ENCODE measurements at places on chromosomes 3 and 15. TPM values are rescaled to one million over a fixed set of nuclear protein-coding genes. Genes with fewer than 3 reads are reported as not detected.

Gene CNTN3
- not detected for total RNA-seq

Gene ACKR2
- 2.3 TPM for total RNA-seq

Gene CTXND1
- not detected for total RNA-seq

Gene FAM219B
- 116 TPM for total RNA-seq

Gene MKRN2OS
- total RNA-seq, result not detected

Gene FSIP1
- 0.88 TPM for total RNA-seq

Gene ATP11B
- 131 TPM for total RNA-seq

Gene XIRP1
- total RNA-seq, result 0.03 TPM

GRCh38 chr3:115960799-115961198 lies 337.5 kb downstream of the GAP43 start:
- no peaks in the 10 kb centered on the region for H3K36me3 ChIP-seq
- H3K4me1 ChIP-seq, result no peaks in the 10 kb centered on the region
- no peaks in the 10 kb centered on the region for H3K27me3 ChIP-seq
- no peak overlapping the region for H3K4me3 ChIP-seq

- no peak overlapping the region for H3K27ac ChIP-seq
- no peak overlapping the region for H3K4me3 ChIP-seq
These were observed 33.0 kb downstream of the CD276 start for GRCh38 chr15:73717206-73717605.

- no peak overlapping the region for H3K4me3 ChIP-seq
- H3K27me3 ChIP-seq, result no peaks in the 10 kb centered on the region
- no peak overlapping the region for H3K27ac ChIP-seq
- DNase-seq, result no peak
These were observed 77.9 kb upstream of the IGSF10 start for GRCh38 chr3:151538456-151539393.

DNA sequence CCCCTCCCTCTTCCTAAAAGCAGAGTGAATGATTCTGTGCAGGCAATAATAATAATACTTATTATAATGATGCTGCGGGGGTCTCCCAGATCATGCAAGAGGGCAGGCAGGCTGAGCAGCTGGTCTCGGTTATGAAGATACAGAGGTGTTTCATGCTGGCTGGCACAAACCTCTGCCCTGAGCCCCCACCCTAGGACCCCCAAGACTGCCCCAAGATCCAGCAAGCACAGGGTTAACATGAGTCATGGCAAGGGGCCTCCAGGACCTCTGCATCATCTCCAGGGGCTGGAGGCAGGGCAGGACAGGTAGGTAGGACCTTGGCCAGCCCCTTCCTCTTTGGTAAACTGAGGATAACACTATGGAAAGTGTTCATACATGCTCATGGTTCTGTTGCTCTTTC lies 2.7 kb downstream of the MGLL start:
- H3K27ac ChIP-seq, result no peak overlapping the region
- H3K36me3 ChIP-seq, result no peaks in the 10 kb centered on the region
- peaks cover 23% of the 10 kb centered on the region for H3K4me1 ChIP-seq
- H3K4me3 ChIP-seq, result no peak overlapping the region

DNA sequence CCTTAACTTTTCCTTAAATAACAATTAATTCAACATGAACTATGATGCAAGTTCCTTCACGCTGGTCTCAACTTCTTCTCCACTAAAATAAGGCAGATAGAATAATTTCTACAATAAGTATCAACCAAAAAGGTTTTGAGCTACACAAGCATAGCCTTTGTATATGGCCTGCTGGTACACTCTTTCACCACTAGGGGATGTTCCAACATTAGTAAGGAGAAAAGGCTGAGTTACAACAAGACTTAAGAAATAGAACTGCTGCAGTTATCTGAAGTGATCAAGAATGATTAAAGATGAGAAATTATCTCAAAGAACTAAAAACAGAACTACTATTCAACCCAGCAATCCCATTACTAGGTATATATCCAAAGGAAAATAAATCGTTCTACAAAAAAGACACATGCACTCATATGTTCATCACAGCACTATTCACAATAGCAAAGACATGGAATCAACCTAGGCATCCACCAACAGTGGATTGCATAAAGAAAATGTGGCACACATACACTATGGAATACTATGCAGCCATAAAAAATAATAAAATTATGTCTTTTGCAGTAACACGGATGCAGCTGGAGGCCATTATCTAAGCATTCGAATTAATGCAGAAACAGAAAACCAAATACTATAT lies 14.4 kb downstream of the ATP13A3 start:
- H3K36me3 ChIP-seq, result peaks cover 2% of the 10 kb centered on the region
- H3K4me1 ChIP-seq, result peaks cover 6% of the 10 kb centered on the region
- no peak for DNase-seq
- H3K27me3 ChIP-seq, result no peaks in the 10 kb centered on the region
- no peak overlapping the region for H3K4me3 ChIP-seq

DNA sequence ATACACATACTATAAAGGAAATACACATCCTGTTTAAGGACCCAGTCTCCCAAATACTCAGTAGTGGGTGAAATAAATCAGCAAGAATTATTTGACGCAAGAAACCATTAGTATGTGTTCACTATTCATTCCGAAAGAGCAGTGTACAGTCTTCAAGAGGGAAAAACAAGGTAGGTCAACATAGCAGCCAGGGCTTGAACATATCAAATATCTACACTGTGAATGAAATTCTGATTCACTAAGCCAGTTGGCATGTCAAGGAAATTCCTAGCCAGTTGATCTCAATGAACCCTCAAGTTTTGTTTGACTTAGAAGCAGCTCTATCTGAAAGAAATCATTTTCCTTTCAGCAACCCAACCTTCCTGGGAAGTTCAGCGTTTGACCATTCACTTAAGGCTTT lies 99.0 kb downstream of the CNTN3 start:
- no peak overlapping the region for H3K4me3 ChIP-seq
- no peaks in the 10 kb centered on the region for H3K27me3 ChIP-seq
- no peaks in the 10 kb centered on the region for H3K4me1 ChIP-seq
- H3K36me3 ChIP-seq, result no peaks in the 10 kb centered on the region
- no peak overlapping the region for H3K27ac ChIP-seq

- no peak overlapping the region for H3K27ac ChIP-seq
- H3K27me3 ChIP-seq, result no peaks in the 10 kb centered on the region
- H3K36me3 ChIP-seq, result peaks cover 8% of the 10 kb centered on the region
- no peak overlapping the region for H3K4me3 ChIP-seq
- DNase-seq, result no peak
These were observed 18.9 kb downstream of the GBE1 start for GRCh38 chr3:81742581-81742980.

GRCh38 chr15:77702211-77702957 lies 69.7 kb upstream of the LINGO1 start:
- H3K4me3 ChIP-seq, result no peak overlapping the region
- H3K36me3 ChIP-seq, result no peaks in the 10 kb centered on the region
- no peaks in the 10 kb centered on the region for H3K27me3 ChIP-seq
- no peak overlapping the region for H3K27ac ChIP-seq
- peak; percentile 27 for DNase-seq

GRCh38 chr3:124633524-124633923 lies 96.7 kb upstream of the UMPS start:
- H3K36me3 ChIP-seq, result no peaks in the 10 kb centered on the region
- H3K4me1 ChIP-seq, result peaks cover 6% of the 10 kb centered on the region
- H3K4me3 ChIP-seq, result no peak overlapping the region
- DNase-seq, result no peak
- peaks cover 82% of the 10 kb centered on the region for H3K27me3 ChIP-seq

- H3K36me3 ChIP-seq, result peaks cover 96% of the 10 kb centered on the region
- no peak for DNase-seq
- H3K27ac ChIP-seq, result peak overlapping the region; percentile 29
- no peak overlapping the region for H3K4me3 ChIP-seq
- no peaks in the 10 kb centered on the region for H3K27me3 ChIP-seq
- peaks cover 97% of the 10 kb centered on the region for H3K4me1 ChIP-seq
These were observed 31.9 kb downstream of the RASGRP1 start for GRCh38 chr15:38532728-38533127.

- DNase-seq, result no peak
- H3K4me1 ChIP-seq, result no peaks in the 10 kb centered on the region
- no peaks in the 10 kb centered on the region for H3K36me3 ChIP-seq
- no peak overlapping the region for H3K27ac ChIP-seq
These were observed 1.3 kb downstream of the MAGEL2 start for GRCh38 chr15:23646165-23647000.

DNA sequence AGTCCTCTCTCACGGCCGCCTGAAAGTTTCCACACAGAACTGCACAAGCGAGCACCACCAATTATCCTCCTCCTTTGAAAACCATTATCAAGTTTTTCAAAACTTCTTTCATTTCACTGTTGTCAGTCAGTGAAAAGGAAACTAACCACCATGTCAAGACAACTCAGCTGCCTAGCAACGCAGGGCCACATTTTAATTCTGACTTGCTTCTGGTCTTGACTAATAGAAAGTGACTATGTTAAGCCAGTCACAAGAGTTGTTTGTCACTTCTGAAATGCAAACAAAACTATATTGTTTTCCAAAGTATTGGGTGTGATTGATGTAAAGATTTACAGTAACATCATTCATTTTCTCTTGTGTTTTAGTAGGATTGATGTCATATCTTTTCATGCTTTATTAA lies 612.8 kb upstream of the AGTR1 start:
- H3K27ac ChIP-seq, result no peak overlapping the region
- no peak overlapping the region for H3K4me3 ChIP-seq
- no peak for DNase-seq
- no peaks in the 10 kb centered on the region for H3K27me3 ChIP-seq
- no peaks in the 10 kb centered on the region for H3K36me3 ChIP-seq

GRCh38 chr3:15051531-15051930 lies 13.6 kb downstream of the MRPS25 start:
- no peak overlapping the region for H3K27ac ChIP-seq
- peaks cover 33% of the 10 kb centered on the region for H3K4me1 ChIP-seq
- H3K4me3 ChIP-seq, result no peak overlapping the region
- H3K36me3 ChIP-seq, result peaks cover 63% of the 10 kb centered on the region
- H3K27me3 ChIP-seq, result no peaks in the 10 kb centered on the region

DNA sequence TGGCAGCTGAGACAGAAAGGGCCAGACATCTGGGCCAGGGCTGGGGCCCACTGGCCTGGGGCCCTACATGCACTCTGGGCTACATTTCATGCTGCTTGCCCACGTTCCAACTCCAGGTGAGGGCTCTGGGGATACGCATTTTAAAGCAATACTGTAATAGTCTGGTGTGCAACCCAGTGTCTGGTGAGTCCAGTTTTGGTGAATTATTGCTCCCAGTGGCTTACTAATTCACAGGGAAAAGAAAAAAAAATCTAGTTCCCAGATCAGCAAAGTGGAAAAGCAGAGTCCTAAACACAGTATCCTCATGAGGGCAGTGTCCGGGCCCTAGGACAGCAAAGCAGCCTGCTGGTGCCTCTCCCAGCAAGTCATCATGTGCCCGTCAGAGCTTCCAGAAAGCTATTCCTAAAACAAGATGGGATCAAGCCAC lies 82.4 kb downstream of the CCNL1 start:
- no peaks in the 10 kb centered on the region for H3K36me3 ChIP-seq
- DNase-seq, result no peak
- no peak overlapping the region for H3K27ac ChIP-seq
- H3K4me1 ChIP-seq, result peaks cover 49% of the 10 kb centered on the region
- H3K27me3 ChIP-seq, result no peaks in the 10 kb centered on the region
- H3K4me3 ChIP-seq, result no peak overlapping the region
